ENCODE measurements at places on chromosomes 1 and 21.

DNA sequence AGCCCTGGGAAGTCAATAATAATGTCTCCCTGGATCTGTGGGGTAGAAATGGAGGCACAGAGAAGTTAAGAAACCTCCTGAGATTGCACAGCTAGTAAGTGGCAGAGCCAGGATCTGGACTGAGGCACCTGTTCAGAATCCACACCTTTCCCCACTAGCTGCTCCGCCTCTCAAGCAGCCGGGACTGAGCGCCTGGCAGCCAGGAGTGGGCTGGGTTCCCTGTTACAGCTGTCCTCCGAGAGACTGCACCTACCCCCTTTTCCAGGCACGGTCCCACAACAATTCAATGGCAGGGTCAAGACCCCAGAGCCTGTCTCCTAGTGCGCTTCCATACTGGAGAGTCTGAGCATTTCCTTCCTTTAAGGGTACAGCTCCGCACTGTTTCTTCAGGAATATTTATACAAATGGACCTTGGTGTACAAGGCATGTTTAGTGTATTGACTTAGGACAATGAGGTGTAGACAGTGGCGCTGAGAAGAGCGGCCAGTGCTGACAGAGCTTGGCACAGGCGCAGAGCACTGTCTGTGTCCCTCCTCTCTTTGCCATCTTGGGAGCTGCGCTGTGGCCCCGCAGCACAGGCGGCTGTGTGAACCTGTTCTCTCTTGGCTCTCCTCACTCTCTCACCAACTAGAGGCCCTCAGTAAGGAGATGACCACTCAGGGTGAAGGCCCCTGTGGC is 24.4 kb downstream of the GRHL3 start:
- no peak for DNase-seq

GRCh38 chr1:183432548-183432875 is 14.3 kb upstream of the NMNAT2 start:
- DNase-seq, result no peak

DNA sequence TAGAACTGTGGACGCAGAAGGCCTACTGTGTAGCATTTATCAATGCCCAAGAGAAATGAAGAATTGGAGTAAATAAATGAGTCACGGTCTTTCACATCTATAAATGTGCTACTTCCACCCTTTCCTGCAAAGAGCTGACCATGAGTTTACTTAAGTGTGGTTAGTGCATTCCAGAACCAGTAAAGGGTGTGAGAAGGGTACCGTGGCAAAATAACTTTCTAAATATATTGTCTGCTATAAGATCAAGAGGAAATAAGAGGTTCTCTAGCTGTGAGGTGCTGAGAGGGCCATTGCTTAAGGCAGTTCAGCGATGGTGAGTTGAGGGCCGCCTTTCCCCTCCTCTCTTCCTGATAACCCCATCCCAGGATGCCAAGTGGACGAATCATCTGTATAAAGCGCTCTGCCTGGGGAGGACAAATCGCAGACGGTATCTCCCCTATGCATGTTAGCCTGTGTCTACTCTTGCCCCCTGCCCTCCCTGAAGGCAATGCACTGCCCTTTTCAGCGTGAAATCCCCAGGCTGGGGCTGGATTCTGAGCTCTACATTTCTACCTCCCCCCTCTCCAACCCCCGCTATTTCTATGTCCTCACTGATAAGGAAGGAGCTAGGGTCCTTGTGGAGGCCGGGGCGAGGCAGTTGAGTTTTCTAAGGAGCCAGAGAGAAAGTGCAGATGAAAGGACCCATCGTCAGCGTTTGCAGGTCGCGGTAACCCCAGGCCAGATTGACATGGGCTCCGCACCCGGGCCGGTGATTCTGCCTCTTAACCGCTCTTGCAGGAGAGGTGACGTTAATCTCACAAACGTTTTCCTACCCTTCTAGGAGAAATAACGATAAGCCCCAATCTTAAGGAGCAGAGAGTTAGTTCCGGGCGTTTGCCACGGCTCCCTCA is 1.5 kb upstream of the NCAM2 start:
- DNase-seq, result no peak

DNA sequence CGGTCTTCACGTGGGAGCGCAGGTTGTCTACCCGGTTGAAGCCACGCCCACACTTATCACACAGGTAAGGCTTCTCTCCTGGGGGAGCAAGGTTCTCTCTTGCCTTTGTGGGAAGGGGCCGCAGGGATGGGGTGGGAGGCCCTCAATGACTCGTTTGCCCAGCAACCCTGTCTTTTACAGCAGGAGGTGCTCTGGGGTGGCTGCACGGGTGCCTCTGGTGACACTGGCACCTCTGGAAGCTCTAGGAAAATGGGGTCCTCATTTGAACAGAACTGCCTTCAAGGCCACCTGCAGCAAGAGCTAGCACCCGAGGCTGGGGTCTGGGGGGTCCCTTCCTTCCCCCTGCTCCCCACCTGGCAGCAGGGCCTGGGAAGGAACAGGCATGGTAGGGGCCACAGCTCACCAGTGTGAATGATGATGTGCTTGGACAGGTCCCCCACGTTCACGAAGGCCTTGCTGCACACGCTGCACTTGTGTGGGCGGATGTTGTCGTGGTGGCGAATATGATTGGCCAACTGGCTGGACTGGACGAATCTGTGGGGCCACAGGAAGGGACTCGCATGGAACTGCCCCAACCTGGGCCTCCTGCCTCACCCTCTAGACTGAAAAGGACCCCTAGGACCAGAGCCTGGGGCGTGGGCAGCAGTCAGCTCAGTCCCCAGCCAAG is 33.1 kb downstream of the ZBTB17 start:
- DNase-seq, result no peak

GRCh38 chr1:222702210-222702609 is 10.1 kb downstream of the AIDA start:
- DNase-seq, result no peak

- DNase-seq, result no peak
Measured at GRCh38 chr1:231200388-231201031, 38.7 kb downstream of the TRIM67 start.

- DNase-seq, result no peak
Measured at GRCh38 chr21:36263797-36264196, 56.2 kb upstream of the MORC3 start.

- DNase-seq, result peak; percentile 45
Measured at GRCh38 chr1:234603221-234604204, 6.5 kb downstream of the IRF2BP2 start.

GRCh38 chr1:213397638-213398037 is 346.6 kb downstream of the RPS6KC1 start:
- DNase-seq, result no peak

DNA sequence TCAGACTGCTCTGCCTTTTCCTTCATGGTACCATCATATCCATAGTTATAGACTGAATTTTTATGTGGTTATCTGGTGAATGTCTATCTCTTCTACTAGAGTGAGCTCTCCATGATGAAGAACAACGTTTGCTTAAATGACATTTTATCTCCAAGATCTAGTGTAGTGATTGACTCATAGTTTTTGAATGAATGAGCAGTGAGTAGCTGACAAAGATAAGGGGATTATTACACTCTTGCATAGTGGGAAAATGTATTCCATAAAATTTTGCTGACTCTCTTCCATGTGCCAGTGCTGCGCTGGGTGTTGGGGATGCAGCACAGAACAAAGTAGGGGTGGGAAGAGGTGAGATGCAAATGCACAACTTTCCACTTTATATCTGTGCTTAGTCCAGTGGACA is 147.7 kb downstream of the TGFB2 start:
- DNase-seq, result no peak

All from activated CD8-positive, alpha-beta T cell treated with anti-CD3 and anti-CD28 coated beads for 36 hours (primary cell).